ENCODE measurements at places on chromosomes 16 and 17.

- DNase-seq = no peak
These were observed 26.9 kb upstream of the CDH1 start for GRCh38 chr16:68710211-68710610.

GRCh38 chr17:72219824-72220493 is 99.1 kb downstream of the SOX9 start:
- DNase-seq = no peak

- no peak for DNase-seq
These were observed 69.3 kb downstream of the CRISPLD2 start for GRCh38 chr16:84889066-84889465.

- no peak for DNase-seq
These were observed 1.6 kb upstream of the CD300A start for GRCh38 chr17:74464730-74465377.

GRCh38 chr17:3845291-3845620 is 790 bp downstream of the NCBP3 start:
- DNase-seq = no peak

GRCh38 chr17:78381601-78382232 is 3.3 kb downstream of the PGS1 start:
- no peak for DNase-seq

- no peak for DNase-seq
These were observed 245.7 kb downstream of the PRKCA start for GRCh38 chr17:66548158-66548557.

GRCh38 chr17:18361837-18362697 is 1.3 kb downstream of the SHMT1 start:
- DNase-seq = no peak

DNA sequence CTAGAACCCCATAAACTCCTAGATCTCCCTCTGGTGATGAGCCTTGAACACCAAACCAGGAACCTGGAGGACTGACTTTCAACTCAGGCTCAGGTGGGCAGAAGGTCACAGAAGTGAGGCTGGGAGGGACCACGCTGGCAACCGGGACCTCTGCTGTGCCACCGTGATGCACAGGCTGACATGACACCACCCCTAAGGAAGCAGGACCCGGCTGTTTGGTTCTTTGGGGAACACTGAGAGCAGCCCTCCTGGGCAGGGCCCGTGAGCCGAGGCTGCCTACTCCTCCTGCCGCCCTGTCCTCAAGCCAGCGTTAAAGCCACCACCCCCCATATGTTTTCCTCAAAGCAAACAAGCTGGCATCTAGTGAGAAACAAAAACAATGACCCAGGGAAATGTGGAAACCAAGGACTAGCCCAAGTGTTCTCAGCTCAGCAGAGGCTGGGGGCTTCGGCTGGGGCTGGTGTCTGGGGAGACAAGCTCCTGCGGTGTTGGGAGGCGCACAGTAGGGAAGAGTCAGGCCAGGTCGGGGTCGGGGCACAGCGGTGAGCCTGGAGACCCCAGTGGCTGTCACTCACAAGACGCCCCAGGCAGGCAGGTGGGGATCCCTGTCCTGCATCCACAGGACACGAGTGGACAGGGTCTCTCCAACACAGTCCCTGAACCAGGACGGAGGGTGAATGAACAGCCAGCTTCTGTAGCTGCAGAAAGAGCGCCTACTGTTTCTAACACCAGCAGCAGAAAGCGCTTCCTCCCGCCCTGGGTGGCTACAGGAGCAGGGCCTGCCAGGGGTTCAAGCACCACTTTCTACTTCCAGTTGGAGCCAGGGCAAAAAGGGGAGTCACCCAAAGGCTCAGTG is 1.7 kb downstream of the SMIM5 start:
- DNase-seq = no peak

Data from NCI-H187 treated with DMSO at 0.1 percent for 48 hours (cell line).